CD4-positive, alpha-beta T cell treated with Interleukin-15 for 4 hours (primary cell): ENCODE measurements at places on chromosomes 3 and 15.

GRCh38 chr3:158565076-158565475 lies 5.9 kb upstream of the MLF1 start:
- no peak for DNase-seq

- DNase-seq: no peak
These were observed 643.8 kb downstream of the SQOR start for GRCh38 chr15:46278486-46279090.

GRCh38 chr3:9846231-9846630 lies 2.4 kb upstream of the RPUSD3 start:
- DNase-seq: no peak

- DNase-seq: no peak
These were observed 923 bp downstream of the SIAH2 start for GRCh38 chr3:150761831-150762661.

GRCh38 chr3:41681479-41681878 lies 280.4 kb downstream of the ULK4 start:
- DNase-seq: no peak

GRCh38 chr3:24086617-24087404 lies 141.7 kb downstream of the NR1D2 start:
- no peak for DNase-seq

DNA sequence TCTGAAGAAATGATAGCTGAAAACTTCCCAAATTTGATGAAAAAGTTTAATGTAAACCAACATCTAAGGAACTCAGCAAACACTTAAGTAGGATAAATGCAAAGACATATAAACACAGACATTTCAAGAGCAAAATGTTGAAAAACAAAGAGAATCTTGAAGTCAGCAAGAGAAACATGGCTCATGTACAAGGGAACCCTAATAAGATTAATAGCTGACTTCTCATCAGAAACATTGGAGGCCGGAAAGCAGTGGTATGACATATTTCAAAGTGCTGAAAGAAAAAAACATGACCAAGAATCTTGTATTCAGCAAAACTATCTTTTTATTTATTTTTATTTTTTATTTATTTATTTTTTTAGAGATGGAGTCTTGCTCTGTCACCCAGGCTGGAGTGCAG lies 10.6 kb upstream of the PRKCI start:
- no peak for DNase-seq

DNA sequence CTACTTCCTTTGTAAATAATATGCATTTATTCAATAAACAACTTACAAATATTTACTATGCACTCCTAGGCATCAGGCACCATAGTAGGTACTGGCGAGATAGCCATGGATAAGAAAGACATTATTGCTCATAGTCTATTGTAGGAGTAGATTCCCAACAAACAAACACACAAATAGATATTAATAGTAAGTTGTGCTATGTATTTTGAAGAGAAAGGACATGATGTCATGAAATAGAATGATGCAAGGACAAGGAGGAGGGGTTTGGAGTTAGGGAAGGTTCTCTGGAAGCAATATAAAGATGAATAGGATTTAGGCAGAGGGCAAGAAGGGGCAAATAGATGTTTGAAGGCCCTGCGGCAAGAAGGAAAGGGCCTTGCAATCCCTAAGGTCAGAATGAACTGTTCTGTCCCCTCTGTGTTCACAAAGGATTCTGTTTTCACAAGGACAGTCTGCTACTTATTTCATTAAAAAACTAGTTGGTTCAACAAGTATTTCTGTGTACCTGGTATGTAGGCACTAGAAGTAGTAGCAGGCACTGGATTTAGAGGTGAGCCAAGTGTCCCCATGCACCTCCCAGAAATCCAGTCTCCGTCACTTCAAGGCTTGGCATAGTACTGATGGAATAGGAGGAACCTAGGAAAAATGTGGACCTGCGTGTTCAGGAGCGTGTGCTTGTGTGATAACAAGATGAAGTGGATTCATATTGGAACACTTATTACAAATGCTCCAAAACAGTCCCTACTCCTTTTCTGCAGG lies 231.8 kb upstream of the TPRG1 start:
- DNase-seq: no peak

DNA sequence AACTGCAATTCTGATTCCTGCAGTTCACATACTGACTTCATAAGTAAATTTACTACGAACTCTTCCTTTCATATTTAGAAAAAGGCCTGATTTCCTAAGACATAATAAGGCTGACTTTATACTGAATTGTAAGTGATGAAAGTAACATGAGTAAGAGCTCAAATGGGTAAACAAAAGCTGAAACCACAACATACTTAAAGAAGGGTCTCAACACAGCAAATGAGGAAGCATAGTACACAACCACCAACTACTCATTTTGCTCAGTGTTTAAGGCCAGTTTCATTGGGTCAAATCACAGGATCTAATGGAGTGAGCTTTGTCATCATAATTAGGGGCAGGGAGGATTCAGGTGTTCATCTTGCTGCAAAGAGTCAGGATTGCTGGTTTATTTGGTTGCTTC lies 81.4 kb downstream of the SETD2 start:
- DNase-seq: no peak

- no peak for DNase-seq
These were observed 5.6 kb upstream of the NICN1 start for GRCh38 chr3:49434731-49435130.

GRCh38 chr15:92178911-92179310 lies 214.8 kb upstream of the ST8SIA2 start:
- DNase-seq: no peak

- no peak for DNase-seq
These were observed 65.3 kb downstream of the BLM start for GRCh38 chr15:90782442-90782841.

DNA sequence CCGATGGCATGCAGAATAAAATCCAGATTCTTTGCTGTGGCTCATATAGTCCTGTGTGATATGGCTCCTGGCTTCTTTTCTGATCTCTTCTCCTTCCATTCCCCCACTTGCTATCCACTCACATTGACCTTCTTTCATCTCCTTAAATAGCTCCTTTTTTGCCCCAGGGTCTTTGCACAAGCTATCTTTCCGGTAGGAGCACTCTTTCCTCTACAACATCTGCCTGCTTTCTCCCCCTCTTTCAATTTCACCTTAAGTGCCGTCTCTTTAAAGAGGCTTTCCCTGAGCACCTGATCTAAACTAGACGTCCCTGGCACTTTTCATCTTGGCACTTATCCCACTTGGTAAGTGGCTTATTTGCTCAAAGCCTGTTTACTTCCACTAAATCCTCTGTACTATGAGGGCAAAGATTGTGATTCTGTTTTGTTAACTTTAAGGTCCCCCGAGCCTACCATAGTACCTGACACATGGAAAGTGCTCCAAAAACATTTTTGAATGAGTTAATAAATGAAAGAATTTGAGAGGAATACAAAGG lies 323.3 kb upstream of the TLE3 start:
- DNase-seq: no peak

- DNase-seq: peak; percentile 56
These were observed 91.7 kb upstream of the FGF12 start for GRCh38 chr3:192819001-192819569.

DNA sequence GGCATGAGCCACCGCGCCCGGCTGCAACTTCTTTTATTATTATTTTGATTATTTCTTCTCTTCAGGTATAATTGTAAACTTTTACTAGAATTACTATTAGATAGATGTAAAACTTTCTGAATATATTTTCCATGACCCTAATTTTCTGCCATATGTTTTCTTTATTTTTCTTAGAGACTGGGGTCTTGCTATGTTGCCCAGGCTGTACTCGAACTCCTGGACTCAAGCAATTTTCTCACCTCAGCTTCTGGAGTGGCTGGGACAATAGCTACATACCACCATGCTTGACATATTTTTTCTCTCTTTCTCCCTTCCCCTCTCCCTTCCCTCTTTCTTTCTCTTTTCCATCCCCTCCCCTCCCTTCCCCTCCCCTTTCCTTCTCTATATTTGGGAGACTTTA lies 29.6 kb upstream of the CHST2 start:
- no peak for DNase-seq

DNA sequence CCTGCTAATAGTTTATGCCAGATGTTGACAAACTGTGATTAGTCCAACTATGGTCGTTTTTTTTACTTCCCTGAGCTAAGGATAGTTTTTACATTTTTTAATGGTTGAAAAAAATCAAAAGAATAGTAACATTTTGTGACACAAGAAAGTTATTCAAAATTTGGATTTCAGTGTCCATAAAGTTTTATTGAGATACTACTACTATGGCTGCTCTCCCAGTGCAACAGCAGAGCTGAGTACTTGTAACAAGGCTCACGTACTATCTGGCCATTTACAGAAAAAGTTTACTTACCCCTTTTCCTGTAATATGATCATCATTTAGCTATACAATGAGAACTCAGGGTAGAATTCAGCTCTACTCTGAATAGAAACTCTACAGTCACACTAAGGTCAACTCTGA lies 11.5 kb upstream of the TMEM62 start:
- DNase-seq: no peak

GRCh38 chr3:76586471-76586870 lies 453.4 kb upstream of the ROBO2 start:
- no peak for DNase-seq

GRCh38 chr3:24377218-24377993 lies 117.2 kb downstream of the THRB start:
- DNase-seq: no peak

DNA sequence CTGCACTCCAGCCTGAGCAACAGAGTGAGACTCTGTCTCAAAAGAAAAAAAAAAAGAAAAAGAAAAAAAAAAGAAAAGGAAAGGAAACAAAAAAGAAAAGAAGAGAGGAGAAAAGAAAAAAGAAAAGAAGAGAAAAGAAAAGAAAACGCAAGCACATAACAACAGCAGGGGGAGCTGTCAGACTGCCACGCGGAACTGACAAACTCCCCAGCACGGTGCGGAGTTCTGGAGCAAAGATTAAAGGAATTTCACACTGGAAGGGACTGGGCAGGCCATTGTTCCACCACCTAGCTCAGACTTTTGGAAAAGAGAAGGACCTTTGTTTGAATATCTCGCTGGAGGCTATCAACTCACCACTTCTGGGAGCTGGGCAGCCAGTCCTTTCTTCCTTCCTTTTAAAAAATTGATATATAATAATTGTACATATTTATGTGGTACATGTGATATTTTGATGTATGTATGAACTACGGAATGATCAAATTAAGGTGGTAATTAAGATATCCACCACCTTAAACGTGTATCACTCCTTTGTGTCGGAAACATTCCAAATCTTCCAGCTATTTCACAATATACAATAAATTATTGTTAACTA lies 40.5 kb downstream of the DPPA2 start:
- no peak for DNase-seq

- DNase-seq: no peak
These were observed 9.2 kb upstream of the TGM5 start for GRCh38 chr15:43275740-43276562.

DNA sequence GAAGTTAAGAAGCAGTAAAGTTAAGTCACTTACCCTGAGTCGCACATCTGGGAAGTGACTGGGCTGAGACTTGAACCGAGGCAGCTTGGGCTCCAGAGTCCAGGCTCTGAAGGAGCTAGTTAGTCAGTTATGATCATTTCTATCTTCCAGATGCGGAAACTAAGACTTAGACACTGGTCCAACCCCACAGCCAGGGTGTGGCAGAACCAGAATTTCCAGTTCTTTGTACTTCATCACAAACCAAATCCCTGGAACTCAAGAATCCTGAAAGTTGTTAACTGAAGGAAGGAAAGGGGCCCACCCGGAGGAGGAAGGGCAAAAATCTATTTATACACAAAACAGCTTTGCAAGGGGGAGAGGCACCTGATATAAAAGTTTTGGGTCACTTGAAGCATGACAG lies 389.9 kb downstream of the SHQ1 start:
- DNase-seq: no peak

GRCh38 chr15:70866982-70867641 lies 13.2 kb upstream of the LARP6 start:
- no peak for DNase-seq

DNA sequence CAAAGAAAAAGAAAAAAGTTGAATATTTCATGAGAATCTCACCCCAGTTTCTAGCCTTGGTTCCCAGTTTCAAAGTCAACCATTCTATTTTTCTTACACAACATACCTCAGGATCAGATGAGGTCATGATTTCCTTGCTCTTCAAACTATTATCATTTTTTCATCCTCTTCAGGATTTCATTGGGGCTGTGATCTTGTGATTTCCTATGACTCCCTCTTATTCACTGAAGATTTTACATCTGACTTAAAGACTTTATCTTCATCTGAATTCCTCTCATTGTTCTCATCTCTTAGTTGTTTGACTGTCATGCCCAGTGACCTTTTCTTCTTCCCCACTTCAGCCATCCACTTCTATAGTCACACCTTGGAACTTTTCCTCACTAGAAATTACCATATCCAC lies 3.1 kb upstream of the C3orf33 start:
- DNase-seq: no peak

GRCh38 chr15:83654379-83655236 lies 685 bp downstream of the ADAMTSL3 start:
- DNase-seq: no peak

DNA sequence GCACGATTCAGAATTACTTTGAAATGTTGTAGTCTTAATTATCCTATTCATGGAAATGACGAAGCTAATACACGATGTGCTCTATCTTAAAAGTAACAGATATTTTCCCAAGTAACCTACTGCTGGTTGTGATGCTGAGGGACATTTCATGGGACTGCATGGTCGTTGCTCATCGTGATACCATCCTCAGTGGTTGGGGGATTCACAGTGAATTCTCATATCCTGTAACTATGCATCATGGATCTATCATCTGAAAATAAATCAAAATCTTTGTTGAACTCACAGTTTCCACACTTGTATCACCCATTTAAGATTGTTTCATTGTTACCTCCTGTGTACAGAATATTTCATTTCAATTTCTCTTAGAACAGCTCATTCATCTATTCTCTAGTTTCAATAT lies 84.7 kb downstream of the OPA1 start:
- no peak for DNase-seq

GRCh38 chr3:122324871-122325323 lies at the start of gene CSTA:
TSS of gene CSTA (plus strand) at chr3:122325248. CDS start at chr3:122325293, 45 bp downstream.
- no peak for DNase-seq

GRCh38 chr15:100349321-100349695 lies 7.5 kb upstream of the ADAMTS17 start:
- DNase-seq: no peak

DNA sequence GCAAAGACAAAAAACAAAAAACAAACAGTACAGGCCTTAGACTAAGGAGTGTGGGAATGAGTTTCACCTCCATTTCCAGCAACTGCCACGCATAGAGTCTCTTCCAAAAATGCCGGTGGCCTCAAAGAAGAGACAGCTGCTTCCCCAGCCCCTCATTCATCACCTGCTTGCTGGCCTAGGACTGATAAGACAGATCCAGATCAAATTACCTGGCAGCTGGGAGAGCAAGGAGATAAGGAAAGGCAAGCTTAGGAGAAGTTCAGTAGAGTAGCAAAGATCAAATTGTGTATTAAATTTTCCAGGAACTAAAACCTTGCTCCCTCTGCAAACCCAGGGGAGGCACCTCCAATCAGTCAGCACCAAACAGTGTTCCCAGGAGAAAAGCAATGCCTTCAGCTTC lies 325.8 kb upstream of the CTNNB1 start:
- no peak for DNase-seq
